ENCODE measurements at places on chromosomes 7 and 10.

DNA sequence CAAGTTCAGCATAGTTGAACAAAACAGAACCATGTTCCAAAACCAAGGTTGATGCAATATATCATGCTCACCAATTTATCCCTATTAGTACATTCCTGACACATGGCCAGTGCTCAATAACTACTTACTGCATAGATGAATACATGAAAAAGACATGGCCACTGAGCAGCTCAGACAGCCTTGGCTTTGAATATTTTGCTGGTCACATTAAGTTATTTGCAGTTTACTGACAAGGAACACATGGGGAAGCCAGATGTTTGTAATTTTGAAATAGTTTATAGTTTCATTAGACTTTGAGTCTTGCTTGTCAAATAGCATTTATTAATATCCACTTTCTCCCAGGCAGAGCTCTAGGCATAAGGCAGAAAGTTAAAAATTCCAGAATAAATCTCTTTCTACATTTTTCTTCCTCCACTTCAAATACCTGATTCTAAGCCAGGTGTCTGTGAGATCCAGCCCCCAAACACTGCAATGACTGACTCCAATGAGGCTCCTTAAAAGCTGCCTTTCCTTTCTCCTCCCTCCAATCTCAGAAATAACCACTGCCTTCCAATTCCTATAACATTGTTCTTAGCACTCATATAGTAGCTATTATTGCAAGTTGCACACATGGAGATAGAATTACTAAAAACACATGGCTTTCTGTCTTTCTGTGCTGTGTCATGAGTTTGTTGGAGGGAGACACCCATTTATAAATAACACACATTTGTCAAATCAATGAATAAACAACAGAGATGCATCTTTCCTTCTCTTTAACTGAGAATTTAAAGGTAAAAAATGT lies 91.3 kb downstream of the PCGF5 start:
- peak; percentile 64 for DNase-seq

DNA sequence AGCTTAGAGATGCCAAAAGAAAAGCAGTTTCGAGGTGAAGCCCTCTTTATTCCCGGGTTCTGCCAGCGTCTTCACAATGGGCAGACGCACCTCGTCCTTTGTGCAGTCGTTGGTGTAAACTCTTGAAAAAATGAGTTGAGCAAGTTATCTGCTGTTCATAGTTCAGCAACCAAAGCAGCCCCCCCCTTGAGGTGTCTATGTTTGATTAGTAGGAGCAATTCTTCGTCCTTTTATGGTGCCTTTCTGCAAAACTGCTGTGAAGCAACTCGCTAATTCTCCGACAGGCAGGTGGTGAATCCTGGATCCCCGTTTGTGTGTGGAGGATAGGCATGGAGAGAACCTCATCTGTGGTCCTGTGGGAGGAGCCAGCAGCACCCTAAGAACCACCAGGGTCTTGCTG lies 234.5 kb downstream of the GLRX3 start:
- DNase-seq: no peak

- no peak for DNase-seq
Observed at GRCh38 chr7:89183712-89184111, 388.2 kb upstream of the TEX47 start.

- DNase-seq: no peak
Observed at GRCh38 chr7:17623546-17624185, 316.6 kb downstream of the SNX13 start.

GRCh38 chr10:30751678-30752331 lies 122.3 kb upstream of the LYZL2 start:
- no peak for DNase-seq

DNA sequence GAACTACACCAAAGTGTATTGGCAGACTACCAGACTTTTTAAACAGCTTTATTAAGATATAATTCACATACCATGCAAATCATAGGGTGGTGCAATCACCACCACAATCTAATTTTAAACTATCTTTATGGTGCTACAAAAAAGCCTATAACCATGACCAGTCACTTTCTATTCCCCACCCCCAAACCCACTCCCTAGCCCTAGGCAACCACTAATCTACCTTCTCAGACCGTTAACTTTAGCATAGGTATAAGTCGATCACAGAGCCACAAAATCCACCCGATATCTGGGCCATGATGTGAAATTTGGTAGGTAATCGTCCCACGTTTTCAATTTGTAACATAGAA lies 536 bp upstream of the POM121 start:
- DNase-seq: no peak

GRCh38 chr10:5365928-5366327 lies 1.2 kb downstream of the UCN3 start:
- DNase-seq: no peak

DNA sequence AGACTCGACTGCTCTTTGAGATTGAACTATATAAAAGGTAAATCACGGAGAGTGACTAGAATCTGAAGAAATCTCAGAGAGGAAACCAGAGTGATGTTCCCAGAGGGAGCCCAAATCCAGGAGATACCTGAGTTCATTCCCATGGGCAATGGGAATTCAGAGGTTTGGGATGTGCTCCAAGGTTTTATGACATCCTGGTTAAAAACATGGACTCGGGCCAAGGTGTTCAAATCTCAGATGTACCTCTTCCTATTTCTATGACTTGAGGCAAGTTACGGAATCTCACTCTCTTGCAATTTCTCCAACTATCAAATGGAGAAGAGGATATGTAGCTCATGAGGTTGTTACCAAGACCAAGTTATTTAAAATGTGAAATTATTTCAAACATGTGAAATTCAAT lies 54.5 kb upstream of the RAB18 start:
- DNase-seq: no peak

- DNase-seq: no peak
Observed at GRCh38 chr7:149561072-149561471, 63.5 kb upstream of the ZNF746 start.

- DNase-seq: no peak
Observed at GRCh38 chr7:124033095-124033806, 384 bp upstream of the TMEM229A start.

DNA sequence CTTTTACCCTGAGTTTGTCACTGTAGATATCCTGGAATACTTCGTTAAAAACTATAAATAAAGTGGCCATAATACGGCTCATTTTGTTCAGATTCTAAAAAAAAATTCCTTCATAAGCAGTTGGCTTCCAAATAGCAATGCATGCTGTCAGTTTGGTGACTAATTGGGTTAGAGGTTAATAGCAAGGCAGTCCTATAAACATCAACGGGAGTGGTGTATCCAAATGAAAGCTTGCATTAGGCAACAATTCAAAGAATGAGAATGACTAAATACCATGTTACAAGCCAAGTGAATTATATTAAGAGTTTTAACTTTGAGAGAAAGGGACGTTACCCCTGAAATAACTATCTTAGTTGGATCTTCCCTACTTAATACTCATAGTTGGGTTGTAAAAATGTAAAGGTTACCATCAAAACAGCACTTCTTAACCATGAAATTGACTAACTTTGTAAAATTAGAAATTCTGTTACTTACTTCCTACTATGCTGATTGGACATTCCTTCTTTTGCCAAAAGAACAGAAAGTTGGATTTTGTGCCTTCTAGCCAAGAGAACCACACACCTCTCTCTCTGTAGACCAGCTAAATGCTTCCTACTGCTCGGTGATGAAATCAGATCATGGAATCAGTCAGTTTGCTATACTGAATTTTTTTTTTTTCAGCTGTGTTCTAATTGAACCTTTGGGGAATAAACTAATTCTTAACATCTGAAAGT lies 98.0 kb downstream of the KAT6B start:
- DNase-seq: peak; percentile 85

- no peak for DNase-seq
Observed at GRCh38 chr10:61992671-61993668, 91.5 kb downstream of the ARID5B start.

DNA sequence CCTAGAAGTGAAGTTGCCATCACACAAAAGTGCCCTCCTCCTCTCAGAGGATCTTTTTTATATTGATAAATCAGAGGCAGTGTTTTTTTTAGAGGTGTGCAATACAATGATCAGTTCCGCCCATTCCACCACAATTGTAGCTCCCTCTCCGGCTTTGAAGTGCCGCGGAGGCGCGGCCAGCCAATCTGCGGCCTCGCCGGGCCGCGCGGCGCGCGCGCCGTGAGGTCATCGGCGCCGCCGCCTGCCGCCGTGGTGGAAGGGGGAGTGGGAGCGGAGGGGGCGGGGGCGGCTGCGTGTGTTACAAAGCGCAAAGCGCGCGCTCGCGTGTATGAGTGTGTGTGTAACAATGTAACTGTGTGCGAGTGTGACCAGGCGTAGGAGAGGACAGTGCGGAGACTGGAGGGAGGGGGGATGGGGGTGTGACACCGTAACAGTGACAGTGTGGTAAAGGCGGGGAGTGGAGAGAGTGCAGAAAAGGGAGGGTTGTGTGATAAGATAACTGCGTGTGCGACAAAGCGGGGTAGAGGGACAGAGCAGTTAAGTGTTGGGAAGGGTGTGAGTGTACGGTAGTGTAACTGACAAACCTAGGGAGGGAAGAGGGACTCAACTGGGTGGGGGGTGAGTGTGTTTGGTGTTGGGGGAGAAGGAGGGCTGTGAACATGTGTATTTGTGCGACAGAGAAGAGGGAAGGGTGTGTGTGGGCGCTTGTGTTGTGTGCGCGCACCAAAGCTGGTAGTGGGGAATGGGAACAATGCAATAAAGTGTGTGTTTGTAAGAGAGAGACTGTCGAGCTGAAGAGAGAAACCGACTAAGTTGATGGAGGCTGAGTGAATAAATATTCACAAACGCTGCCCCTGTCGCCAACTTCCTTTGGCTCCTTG lies at the start of gene SP8:
SP8 (minus strand) TSS at position 108 of the 881 bp plus-strand sequence; CDS start at position 20, 88 bp downstream.
- no peak for DNase-seq

GRCh38 chr10:127400216-127400615 lies 148.9 kb upstream of the NPS start:
- no peak for DNase-seq

DNA sequence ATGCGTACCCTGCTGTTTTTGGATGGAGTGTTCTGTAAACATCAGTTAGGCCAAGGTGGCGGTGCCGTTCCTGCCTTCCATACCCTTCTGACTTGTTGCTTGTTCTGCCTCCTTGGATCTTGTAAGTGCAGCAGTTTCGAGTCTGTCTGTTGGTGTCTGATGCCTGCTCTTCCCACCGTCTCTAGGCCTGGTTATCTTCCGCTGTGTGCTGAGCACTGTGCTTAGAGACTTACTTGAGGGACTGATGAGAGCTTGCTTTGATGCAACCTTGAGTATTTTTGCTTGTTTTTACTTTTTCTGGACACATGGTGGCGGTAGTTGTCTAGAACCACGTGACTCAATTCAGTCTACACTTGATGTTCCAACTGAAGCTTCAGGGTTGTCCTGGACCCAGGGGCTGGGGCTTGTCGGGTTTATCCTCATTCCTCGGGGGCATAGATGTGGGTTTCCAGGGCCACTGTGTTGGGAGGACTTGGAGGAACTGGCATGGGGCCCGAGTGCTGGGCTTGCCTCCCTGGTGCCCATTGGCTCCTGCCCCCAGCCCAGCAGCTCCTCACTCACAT lies 14.4 kb upstream of the SPRN start:
- no peak for DNase-seq

DNA sequence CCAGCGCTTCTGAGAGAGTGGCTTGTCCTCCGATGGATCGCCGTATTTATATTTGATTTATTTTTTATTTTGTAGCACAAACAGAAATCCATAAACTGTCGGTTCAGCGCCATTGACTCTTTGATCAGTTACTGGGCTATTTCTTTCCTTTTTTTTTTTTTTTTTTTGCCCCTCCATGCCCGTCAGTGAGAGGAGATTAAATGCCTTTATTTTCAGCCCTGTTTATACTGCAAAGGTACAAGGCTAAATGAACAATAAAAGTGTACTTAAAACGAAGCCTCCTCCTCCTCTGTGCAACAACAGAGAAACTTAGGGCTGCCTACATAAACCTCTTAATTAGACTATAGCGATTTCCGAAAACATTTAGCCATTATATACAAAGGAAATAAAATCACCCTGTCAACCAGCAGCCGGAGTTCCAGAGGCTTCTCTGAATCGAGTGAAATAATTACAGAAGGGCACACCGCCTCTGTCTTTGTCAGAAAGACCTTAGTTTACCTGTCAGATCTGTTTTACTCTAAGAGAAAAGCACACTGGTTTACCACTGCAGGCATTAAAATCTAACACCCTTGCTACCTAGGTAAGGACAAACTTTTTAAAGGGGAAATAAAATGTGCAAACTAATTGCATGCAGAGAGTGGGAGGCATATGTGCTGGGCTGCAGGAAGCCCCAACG lies 3.5 kb downstream of the EBF3 start:
- DNase-seq: no peak

DNA sequence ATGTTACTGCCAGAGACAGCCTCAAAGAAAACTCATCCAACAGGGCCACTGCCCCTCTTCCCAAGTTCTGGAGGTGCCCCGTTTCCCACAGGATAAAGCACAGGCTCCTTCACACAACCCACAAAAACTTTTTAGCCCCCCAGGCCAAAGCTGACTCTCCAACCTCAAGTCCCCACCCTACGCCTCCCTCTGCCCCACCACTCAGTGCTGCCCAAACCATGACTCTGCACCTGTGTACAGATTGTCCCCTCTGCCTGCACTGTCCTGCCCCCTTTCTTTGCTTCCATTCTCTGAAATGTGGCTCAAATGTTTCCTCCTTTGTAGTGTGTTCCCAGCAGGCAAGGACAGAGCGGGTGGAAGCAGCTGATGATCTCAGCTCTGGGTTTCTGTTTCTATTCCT lies 284.0 kb downstream of the GRID1 start:
- DNase-seq: no peak

DNA sequence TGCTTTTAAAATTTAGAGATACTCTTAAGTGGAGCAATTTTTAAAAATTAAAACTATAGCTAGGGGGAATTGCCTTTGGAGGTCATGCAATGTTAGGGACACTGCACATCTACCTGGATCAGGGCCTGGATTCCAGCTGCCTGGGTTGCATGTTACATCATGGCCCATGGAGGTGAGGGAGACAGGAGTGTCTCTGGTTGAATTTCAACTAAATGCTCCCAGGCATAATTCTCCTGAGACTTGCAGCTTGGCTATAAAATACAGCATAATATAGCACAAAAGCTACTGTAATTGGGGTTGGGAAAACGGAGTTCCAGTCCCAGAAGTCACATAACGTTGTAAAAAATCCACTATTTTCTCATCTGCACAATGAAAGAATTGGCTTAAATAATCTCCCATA lies 782.5 kb downstream of the LRMDA start:
- DNase-seq: no peak

- DNase-seq: no peak
Observed at GRCh38 chr7:8042796-8043535, 74.4 kb downstream of the GLCCI1 start.
